ENCODE measurements at places on chromosomes 13 and 19.

GRCh38 chr13:76696370-76696769 is 189.8 kb downstream of the KCTD12 start:
- no peak for DNase-seq

DNA sequence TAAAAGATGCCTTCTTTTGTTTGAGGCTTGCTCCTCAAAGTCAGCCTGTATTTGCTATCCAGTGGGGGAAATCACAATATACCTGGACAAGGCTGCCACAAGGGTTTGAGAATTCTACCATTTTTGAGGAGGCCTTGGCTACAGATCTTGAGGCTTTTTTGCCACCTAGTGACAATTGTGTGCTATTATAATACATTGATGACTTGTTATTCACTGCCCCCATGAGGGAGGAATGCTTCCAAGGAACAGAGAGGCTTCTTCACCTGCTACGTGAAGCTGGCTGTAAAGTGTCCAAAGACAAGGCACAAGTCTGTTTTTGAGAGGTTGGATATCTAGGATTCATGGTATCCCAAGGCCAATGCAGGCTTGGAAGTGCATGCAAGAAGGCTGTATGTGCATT is 72.5 kb downstream of the ZNF708 start:
- no peak for DNase-seq

- no peak for DNase-seq
These were observed 766 bp downstream of the CEBPG start for GRCh38 chr19:33374236-33374714.

GRCh38 chr13:33260168-33261098 is 25.1 kb downstream of the STARD13 start:
- no peak for DNase-seq

GRCh38 chr19:55606471-55606787 is 982 bp downstream of the ZNF865 start:
- no peak for DNase-seq

DNA sequence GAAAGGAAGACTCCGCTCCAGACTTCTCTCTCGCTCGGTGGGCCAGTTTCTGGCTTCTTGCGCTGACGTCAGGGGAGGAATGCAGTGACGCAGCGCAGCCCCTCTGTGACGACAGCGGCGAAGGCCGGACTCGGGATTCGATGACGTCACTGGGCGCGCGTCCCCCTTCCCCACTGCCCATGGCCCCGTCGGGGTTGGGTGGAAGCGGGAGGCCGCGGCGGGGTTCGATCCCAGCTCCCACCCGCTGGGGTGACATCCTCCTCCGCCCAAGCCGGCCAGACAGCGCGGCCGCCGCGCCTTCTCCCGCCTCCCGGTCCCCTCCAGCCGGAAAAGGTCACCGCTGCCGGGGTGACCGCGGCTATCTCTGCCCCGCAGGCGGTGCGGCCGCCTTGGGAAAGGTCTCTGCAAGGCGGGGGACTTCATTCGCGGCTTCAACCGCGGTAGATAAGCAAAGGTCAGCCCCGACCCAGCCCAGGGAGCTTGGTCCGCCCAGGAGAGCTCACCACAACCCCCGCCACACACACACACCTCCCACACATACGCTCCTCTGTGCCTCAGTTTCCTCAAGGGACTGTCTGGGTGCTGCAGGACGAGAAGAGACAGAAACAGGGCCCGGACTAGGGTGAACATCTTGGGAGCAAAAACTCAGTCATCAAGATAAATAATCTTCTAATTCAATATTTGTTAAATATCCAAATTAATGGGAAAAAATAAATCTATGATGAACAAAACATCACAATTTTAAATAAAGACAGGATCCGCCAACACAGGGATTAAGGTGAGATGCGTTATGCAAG is 844 bp upstream of the RFX1 start:
- peak; percentile 89 for DNase-seq

- DNase-seq, result no peak
These were observed 131.8 kb upstream of the WASF3 start for GRCh38 chr13:26425443-26426358.

DNA sequence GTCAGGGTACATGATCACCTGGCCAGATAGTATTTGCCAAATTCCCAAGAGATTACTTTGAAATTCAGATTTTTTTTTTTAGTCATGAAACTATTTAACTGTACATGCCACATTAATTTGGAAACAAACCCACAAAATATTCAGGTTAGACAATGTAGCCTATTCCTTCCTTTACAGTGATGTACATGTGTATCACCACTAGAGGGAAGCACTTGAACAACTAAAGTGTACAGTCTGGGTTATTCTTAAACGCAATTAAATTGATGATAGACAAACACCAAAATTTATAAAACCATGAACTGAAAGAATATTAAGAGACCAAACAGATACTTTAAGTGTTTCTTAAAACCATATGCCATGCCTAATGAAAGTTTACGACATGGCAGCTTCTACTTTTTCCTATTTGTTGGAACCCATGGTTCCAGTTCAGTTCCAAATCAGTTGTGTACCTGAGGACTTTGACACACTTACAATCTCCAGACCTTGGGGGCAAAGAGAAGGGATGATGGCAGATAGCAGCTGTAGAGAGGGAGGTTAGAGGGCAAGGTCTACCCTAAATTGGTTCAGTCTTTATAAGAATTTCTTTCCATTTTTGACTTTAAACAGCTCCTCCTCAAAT is 52.8 kb downstream of the TNFSF13B start:
- no peak for DNase-seq

DNA sequence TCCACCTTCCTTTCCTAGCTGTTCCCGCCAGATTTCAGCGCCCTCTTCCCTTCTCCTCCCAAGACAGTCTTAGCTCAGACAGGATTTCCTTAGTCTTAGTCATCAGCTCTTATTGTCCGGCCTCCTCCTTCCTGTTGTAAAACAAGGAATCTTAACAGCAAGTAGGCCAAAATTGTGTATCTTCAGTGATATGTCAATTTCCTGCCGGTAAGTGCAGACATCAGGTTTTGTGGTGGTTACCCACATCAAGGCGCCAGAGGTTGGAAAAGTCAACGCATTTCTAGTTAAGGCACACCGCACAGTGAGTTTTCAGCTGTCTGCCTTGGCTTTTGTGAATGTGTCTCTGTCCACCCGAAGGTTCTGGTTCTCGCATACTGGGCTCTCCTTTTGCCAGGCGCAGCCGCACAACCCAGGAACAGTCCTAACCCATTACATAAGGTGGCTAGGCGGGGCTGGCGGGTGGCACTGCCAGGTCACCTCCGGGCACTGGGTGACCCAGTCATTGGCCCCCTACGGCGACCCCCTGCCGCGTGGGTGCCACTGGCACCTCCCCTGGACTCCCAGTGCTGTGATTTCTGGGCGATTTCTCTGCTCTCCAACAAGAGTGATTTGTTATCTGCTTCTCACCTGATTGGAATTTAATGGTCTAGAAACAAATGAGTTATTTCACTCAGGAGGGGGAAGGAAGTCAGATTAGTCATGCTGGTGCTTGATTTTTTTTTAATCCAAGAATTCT is 12.9 kb downstream of the COL4A2 start:
- DNase-seq, result no peak

GRCh38 chr19:29393915-29394460 is 131.8 kb upstream of the VSTM2B start:
- DNase-seq, result no peak

- DNase-seq, result no peak
These were observed 15.0 kb downstream of the ZNF350 start for GRCh38 chr19:51971624-51972023.

DNA sequence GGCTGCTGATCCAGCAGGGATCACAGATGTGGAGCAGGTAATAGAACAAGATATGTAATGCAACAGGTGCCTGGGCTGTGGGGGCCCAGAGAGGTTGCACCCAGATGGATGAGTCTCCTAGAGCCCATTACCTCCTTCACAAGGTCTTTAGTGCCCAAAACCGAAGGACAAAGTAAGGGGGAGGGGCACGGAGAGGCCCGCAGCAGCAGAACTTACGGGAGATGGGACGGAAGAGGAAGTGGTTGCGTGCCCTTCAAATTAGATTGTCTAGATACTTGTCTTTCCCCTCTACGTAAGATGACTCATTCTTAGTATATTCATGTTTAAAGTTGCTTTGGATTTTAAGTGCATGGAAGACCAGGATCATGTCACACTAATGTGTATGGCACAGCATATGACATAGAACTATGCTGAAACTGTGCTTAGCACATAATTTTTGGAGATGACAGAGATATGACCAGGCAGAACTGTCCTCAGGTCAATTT is 5.7 kb upstream of the MRPS31 start:
- DNase-seq, result peak; percentile 69

GRCh38 chr13:32038343-32038742 is 6.8 kb downstream of the FRY start:
- no peak for DNase-seq

- no peak for DNase-seq
These were observed 3.6 kb upstream of the TNFAIP8L1 start for GRCh38 chr19:4635754-4636116.

DNA sequence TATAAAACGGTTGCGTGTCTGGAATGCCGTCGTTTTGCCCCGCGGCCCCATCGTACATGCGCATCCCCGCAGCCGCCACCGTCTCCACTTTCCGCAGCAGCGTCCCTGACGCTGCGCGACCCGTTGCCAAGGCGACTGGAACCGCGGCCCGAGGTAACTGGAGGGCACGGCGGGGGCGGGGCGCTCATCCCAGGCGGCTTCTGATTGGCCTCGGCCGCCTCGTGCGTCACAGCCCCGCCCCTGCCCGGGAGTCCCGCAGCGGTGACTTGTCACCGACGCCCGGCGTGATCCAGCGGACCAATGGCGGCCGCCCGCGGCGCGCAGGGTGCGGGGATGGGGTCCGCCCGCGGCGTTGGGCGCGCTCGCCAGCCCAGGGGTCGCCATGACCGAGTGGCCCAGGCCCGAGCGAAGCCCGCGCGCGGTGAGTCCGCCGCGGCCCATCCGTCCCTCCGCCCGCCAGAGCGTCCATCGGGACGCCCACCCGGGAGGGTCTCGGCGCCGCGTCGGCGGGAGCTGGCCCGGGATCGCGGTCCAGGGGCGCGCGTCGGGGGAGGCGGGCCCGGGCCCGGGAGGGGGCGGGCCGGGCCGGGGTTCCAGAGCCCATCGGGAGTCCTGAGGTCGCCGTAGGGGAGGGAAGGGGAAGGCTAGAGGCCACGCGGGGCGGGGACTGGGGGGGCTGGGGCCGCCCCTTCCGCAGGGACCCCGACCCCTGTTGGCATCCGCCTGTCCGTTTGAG is at the start of gene ZSCAN1:
Gene ZSCAN1, plus strand, starts transcription at position 285 of the 736 bp plus-strand sequence. CDS start 3,812 bp downstream, outside the sequence.
- DNase-seq, result peak; percentile 72

- no peak for DNase-seq
These were observed 46.5 kb downstream of the TMEM255B start for GRCh38 chr13:113805431-113806103.

- DNase-seq, result no peak
These were observed 14.5 kb downstream of the SHISA2 start for GRCh38 chr13:26037302-26037701.

- no peak for DNase-seq
These were observed 4.2 kb downstream of the KLK3 start for GRCh38 chr19:50858886-50859285.

- no peak for DNase-seq
These were observed 393.6 kb downstream of the LMO7 start for GRCh38 chr13:76029706-76030105.

GRCh38 chr13:47798906-47799305 is 202.2 kb downstream of the SUCLA2 start:
- no peak for DNase-seq

- peak; percentile 81 for DNase-seq
These were observed 2.5 kb downstream of the CFD start for GRCh38 chr19:861756-862580.

GRCh38 chr13:73273745-73274144 is 214.9 kb downstream of the KLF5 start:
- DNase-seq, result no peak

GRCh38 chr13:33536601-33537000 is 251.0 kb upstream of the STARD13 start:
- DNase-seq, result no peak

DNA sequence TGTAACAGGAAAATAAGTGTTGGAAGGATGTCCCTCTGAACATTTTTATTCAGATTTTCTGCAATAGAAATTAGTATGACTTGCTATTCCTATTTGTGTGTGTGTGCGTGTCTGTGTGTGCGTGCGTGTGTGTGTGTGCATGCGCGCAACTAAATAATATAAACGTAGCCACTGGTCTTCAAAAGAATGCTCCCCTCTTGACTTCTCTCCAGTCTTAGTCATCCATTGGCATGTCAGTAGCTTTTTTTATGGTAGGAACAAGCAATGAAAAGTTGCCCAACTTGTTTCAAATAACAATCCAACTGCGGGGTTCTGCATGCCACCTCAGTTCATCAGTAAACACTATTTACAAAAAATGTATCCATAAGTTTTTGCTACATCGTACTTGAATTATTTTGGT is 249.6 kb downstream of the GPC6 start:
- no peak for DNase-seq

DNA sequence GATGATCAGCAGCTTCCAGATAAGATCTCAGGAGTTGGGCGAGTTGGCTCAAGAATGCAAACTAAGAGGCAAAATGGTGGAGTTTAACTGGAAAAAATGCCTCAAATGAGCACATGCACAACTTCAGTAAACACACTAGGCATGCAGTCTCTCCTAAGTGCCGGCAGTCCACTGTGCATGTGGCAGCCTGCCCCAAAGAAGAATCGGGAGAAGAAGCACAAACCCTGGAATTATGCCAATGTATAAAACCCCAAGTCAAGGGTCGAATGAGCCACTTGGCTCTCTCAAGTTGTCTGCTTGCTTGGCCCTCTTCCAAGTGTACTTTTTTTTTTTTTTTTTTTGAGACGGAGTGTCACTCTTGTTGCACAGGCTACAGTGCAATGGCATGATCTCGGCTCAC is 53.3 kb upstream of the SLITRK1 start:
- DNase-seq, result no peak

DNA sequence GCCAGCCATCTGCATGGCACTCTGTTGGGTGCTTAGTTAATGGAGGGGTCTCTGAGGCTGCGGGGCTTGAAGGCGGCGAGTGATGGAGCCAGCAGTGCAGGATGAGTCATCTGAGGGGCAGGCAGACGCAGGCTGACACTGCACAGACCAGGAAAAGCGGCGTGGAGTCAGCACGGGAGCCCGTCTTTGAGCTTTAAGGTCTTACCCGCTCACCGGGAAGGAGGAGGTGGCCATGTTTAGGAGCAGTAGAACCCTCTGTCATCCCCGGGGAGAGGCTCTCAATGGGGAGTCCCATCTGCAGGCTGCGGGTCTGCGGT is 13.1 kb downstream of the NAXD start:
- no peak for DNase-seq

All from activated naive CD8-positive, alpha-beta T cell treated with anti-CD3 and anti-CD28 coated beads, Interleukin-2, amount 10 ng/mL, durations not matched to agents 7 days and 5 days (primary cell).